ENCODE measurements at places on chromosomes 5 and 9. TPM values are rescaled to one million over a fixed set of nuclear protein-coding genes. Genes with fewer than 3 reads are reported as not detected.

- no peaks in the 10 kb centered on the region for H3K4me1 ChIP-seq
- no peak overlapping the region for H3K27ac ChIP-seq
- DNase-seq = no peak
- H3K36me3 ChIP-seq = no peaks in the 10 kb centered on the region
- no peak overlapping the region for H3K4me3 ChIP-seq
- no peaks in the 10 kb centered on the region for H3K27me3 ChIP-seq
Measured at GRCh38 chr5:6081727-6082210, 296.6 kb downstream of the MED10 start.

TTC16 gene
- total RNA-seq = not detected

GRCh38 chr5:172769616-172770373 lies 1.2 kb downstream of the DUSP1 start:
- no peak for DNase-seq
- H3K27ac ChIP-seq = peak overlapping the region; percentile 98
- peak overlapping the region; percentile 83 for H3K4me3 ChIP-seq
- peaks cover 58% of the 10 kb centered on the region for H3K4me1 ChIP-seq
- peaks cover 25% of the 10 kb centered on the region for H3K36me3 ChIP-seq

DOCK8 gene
- total RNA-seq = 44.0 TPM

DNA sequence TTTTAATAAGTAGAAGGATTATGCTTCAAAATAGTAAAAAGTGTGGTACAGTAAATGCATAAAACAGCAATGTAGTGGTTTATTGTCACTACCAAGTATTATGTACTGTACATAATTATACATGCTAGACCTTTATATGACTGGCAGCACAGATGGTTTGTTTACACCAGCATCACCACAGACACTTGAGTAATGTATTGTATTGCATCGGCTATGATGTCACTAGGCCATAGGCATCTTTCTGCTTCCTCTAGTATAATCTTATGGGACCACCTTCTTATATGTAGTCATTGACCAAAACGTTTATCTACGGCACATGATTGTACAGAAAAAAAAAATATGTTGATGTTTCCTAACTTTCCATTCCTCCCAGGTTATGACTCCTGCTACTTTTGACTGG lies 31.9 kb upstream of the SSBP2 start:
- no peak overlapping the region for H3K4me3 ChIP-seq
- no peak for DNase-seq
- H3K27me3 ChIP-seq = no peaks in the 10 kb centered on the region
- H3K36me3 ChIP-seq = no peaks in the 10 kb centered on the region
- no peak overlapping the region for H3K27ac ChIP-seq

DNA sequence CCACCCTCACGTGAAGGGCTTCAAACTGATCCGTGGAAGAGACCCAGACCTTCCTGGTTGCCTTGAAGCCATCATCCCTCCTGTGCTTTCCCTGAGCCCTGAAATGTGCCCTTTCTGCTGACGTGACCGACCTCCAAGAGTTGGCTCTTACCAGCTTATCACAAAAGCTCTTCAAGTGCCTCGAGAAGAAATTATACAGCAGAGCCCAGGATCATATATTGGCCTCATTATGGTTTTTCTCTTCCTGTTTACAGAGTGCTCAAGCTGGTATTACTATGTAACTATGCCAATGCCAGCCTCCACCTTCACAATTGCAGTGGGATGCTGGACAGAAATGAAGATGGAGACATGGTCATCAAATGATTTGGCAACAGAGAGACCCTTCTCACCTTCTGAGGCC lies 66.0 kb downstream of the AOPEP start:
- no peak for DNase-seq
- no peaks in the 10 kb centered on the region for H3K27me3 ChIP-seq
- H3K27ac ChIP-seq = peak overlapping the region; percentile 68
- H3K4me3 ChIP-seq = no peak overlapping the region

ADAMTS6 gene
- 5.2 TPM for total RNA-seq

NDST1 gene
- total RNA-seq = 14.2 TPM

GRCh38 chr9:112268413-112268812 lies 65.0 kb downstream of the PTBP3 start:
- H3K4me3 ChIP-seq = no peak overlapping the region
- no peak for DNase-seq
- H3K27ac ChIP-seq = no peak overlapping the region
- H3K4me1 ChIP-seq = peaks cover 5% of the 10 kb centered on the region
- peaks cover 25% of the 10 kb centered on the region for H3K36me3 ChIP-seq
